Naive thymus-derived CD8-positive, alpha-beta T cell (primary cell): ENCODE measurements at places on chromosomes 3 and 15. TPM values are rescaled to one million over a fixed set of nuclear protein-coding genes. Genes with fewer than 3 reads are reported as not detected.

DNA sequence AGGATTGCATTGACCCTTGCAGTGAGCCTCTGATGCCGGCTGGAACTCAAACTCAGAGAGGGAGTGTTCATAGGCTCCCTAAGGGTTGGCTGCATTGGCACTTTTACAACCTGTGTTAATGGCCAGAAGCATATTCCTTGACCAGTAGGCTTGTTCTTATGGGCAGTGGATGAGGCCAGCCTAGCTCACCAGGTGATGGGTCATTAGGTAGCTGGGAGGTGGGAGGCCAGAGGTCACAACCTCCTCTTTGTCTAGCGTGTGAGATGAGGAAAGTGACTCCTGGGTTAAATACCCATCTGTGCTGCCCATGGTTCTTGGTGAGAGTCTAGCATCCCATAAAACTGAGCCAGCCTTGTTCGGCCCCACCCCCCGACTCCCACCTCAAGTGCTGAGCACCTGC, 275.7 kb upstream of the CTNNB1 start:
- DNase-seq, result no peak

DNA sequence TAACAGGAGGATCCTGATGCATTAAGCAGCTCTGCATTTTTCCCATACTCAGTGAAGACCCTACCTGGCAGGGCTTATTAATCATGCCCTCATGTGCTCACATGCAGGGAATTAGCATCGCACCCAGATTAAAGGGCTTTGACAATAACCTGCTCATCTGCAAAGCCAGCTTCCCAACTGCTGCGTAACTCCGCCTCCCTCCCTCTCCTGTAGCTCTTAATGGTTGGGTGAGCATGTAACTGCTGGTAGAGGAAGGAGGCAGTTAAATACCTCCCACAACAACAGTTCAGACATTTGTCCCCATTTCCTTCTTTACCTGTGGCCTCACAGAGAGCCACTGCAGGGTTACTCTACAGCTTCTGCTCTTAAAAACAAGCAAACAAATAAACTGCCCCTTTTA, 203.6 kb upstream of the WNT5A start:
- DNase-seq, result no peak

GRCh38 chr3:69772152-69772867, 33.0 kb downstream of the MITF start:
- DNase-seq, result no peak

- DNase-seq, result no peak
Observed at GRCh38 chr3:52216585-52217408, 8.6 kb downstream of the TLR9 start.

DNA sequence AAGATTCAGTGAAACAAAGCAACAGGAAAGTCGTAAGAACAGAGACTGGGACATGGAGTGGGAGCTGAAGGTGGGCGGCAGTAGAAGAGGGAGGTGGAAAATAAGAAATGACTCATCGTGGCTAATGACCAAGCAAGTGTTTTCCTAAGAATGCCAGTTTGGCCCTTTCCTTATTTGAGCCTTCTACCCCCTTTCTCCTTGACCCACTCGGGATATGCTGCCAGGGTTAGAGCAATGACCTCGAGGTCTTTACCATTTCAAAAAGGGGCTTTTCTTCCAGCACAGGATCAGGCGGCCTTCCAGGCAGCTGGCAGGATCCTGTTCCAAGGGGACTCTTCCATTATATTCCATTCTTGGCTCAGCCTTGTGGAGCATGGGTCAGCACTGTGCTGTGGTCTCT, 241.1 kb downstream of the RYR3 start:
- no peak for DNase-seq

GRCh38 chr3:79392479-79392878, 375.3 kb downstream of the ROBO1 start:
- DNase-seq, result no peak

SLC22A14 gene
- total RNA-seq, result 0.22 TPM

ELL3 gene
- total RNA-seq, result 4.0 TPM

DOCK3 gene
- total RNA-seq, result 1.9 TPM
